ENCODE measurements at places on chromosomes 3 and 15. TPM values are rescaled to one million over a fixed set of nuclear protein-coding genes. Genes with fewer than 3 reads are reported as not detected.

The COL8A1 gene
- not detected for total RNA-seq

The IL12A gene
- total RNA-seq = 0.94 TPM

The LXN gene
- total RNA-seq = 55.1 TPM

The SEMA3F gene
- total RNA-seq = 14.0 TPM

The TMEM158 gene
- 19.7 TPM for total RNA-seq

The LYZL4 gene
- total RNA-seq = not detected

The NTRK3 gene
- total RNA-seq = 27.5 TPM

The DUSP7 gene
- total RNA-seq = 16.2 TPM

The INSYN1 gene
- total RNA-seq = 2.2 TPM

The ST8SIA2 gene
- 0.53 TPM for total RNA-seq

The HCN4 gene
- total RNA-seq = 0.15 TPM

The SLCO2A1 gene
- total RNA-seq = 0.08 TPM

The CLDN18 gene
- not detected for total RNA-seq

The TGM4 gene
- 0.12 TPM for total RNA-seq

The CTXN2 gene
- total RNA-seq = not detected

The CDHR4 gene
- total RNA-seq = 0.23 TPM

The KNL1 gene
- 3.8 TPM for total RNA-seq

The GALNT15 gene
- 0.04 TPM for total RNA-seq

The EPM2AIP1 gene
- total RNA-seq = 6.0 TPM

The XCR1 gene
- not detected for total RNA-seq

The PLSCR2 gene
- total RNA-seq = not detected

The PPARG gene
- total RNA-seq = 34.3 TPM

The TF gene
- 0.60 TPM for total RNA-seq

The OR4M2 gene
- total RNA-seq = not detected

The IQCF5 gene
- not detected for total RNA-seq

The GOLGA6D gene
- not detected for total RNA-seq

The C3orf80 gene
- 1.8 TPM for total RNA-seq

The DCBLD2 gene
- total RNA-seq = 252 TPM

The ADPRH gene
- total RNA-seq = 2.3 TPM

The KBTBD13 gene
- total RNA-seq = not detected

The SOX14 gene
- not detected for total RNA-seq

The GPX1 gene
- total RNA-seq = 283 TPM

The MOBP gene
- total RNA-seq = not detected

The ARL6IP5 gene
- 85.5 TPM for total RNA-seq

The GOLGA8T gene
- total RNA-seq = 1.6 TPM

The CAPN3 gene
- 0.47 TPM for total RNA-seq

The MAGI1 gene
- 2.6 TPM for total RNA-seq

The SLC22A14 gene
- not detected for total RNA-seq

The TLR9 gene
- not detected for total RNA-seq
